ENCODE measurements at places on chromosomes 3 and 15. TPM values are rescaled to one million over a fixed set of nuclear protein-coding genes. Genes with fewer than 3 reads are reported as not detected.
A peak's percentile ranks its signal among the peaks of the same experiment; 100 is the strongest.

KCTD6 gene
- 9.6 TPM for polyA plus RNA-seq

ZNF35 gene
- polyA plus RNA-seq: 8.3 TPM

RASGRF1 gene
- polyA plus RNA-seq: 0.22 TPM

RTP1 gene
- not detected for polyA plus RNA-seq

PRICKLE2 gene
- 14.7 TPM for polyA plus RNA-seq

IL17RD gene
- 1.4 TPM for polyA plus RNA-seq

CDC25A gene
- polyA plus RNA-seq: 2.1 TPM

DNA sequence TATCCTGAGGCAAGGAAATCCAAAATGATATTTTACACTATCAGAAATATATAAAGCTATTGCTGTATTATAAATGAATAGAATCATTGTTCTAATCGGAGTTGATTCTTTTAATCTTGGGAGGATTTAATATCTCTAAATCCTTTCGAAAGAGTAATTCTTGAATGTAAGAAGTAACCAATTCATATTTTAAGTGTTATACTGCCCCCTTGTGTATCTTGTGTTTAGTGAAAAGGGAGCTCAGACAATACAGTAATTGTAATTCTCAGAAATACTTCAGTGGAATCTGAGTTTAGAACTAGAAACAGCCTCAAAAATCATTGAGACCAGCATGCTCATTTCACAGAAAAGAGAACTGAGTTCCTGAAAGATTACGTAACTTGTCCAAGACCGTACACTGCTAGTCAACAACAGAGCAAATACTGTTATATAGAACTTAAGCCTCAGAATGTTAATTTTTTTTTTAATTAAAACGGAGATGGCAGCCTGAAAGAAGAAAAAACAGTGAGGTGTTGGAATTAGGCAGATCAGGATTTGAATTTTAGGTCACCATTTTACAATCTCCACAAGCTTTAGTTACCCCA, 42.9 kb downstream of the PLCH1 start:
- peak; percentile 8 for DNase-seq

- no peak for DNase-seq
These were observed 3.6 kb upstream of the LRCH3 start for GRCh38 chr3:197787412-197787811.

GRCh38 chr15:34331809-34332208, 5.8 kb downstream of the SLC12A6 start:
- no peak for DNase-seq

- no peak for DNase-seq
These were observed 31.9 kb upstream of the IREB2 start for GRCh38 chr15:78406016-78406585.

DNA sequence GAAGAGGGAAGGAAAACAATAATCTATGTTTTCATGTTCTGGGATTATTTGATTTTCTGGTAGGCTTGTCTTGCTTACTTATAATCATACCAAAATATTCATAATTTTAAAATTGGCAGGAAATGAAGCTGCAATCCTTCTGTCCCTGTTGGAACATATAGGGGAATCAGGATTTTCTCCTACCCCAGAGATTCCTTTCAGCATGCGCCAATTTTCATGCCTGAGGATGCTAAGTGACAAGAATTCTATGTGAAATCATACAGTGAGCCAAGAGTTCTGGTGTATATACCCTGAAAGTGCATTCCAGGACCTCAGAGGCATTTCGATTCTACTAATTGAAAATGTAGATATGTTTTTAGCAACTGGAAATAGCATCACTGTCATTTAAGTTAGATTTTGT, 9.9 kb upstream of the CADPS start:
- DNase-seq: no peak

DNA sequence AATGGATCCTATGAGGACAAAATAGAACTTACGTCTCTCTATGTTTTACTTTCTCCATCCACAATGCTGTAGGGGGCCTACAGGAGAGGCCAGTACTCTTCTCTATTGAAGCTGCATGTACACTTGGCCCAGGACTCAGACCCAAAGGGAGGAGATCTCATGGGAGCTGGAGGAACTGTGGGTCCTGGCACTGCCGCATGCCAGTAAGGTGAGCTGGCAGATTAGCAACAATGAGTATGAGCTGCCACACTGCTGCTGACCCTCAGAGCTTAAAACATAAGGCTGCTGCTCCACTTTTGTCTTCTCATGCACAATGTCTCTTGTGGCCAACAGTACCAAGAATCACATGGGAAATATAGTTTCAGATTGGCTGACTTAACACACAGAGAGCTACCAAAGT, 57.8 kb upstream of the TBC1D5 start:
- DNase-seq: no peak

GRCh38 chr3:48440590-48440958, 517 bp downstream of the TMA7 start:
- no peak for DNase-seq

GRCh38 chr3:61569856-61570580, 8.6 kb downstream of the PTPRG start:
- DNase-seq: no peak

DNA sequence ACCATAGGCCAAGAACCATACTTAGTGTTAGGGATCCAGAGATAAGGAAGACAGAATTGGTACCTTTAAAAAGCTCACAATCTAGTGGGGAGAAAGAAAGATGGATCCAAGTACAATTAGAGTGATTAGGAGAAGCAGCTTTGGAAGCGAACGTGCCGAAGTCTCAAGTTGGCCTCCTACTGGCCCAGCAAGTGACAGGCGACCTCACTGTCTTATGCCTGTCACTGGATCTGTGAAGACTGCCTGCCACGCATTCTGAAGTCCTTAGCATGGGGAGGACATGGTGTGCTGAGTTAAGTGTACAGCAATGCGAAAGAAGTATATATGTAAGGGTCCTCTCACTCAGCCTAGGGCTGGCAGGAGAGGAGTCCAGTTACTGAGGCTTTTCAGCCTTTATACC, 141.0 kb downstream of the GABRB3 start:
- DNase-seq: no peak

- no peak for DNase-seq
These were observed 41.4 kb downstream of the SNAPC5 start for GRCh38 chr15:66456211-66456610.

GRCh38 chr3:186283651-186284348, 78.2 kb downstream of the DGKG start:
- DNase-seq: no peak

GRCh38 chr3:148026009-148026588, 616.9 kb downstream of the ZIC1 start:
- no peak for DNase-seq

GRCh38 chr3:186380622-186381380, 18.8 kb upstream of the DGKG start:
- DNase-seq: no peak

DNA sequence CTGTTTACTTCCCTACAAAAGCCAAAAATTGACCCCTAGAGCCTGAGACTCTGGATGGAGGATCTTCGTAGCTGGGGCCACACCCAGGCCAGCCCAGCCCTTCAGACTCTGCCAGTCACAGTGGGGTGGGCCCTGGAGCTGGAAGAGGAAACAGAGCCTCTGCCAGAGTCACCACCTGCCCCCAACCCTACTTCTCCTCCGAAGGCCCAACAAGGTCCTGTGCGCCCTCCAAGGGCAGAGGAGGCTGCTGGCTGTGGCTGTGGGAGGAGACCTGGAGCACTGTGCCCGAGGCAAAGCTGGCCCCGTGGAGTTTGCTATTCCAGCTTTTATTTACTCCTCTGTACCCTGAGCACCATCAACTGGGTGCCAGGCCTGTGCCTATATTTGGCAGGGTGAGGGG, 19.0 kb downstream of the CISH start:
- DNase-seq: no peak

All from AG04450 (cell line).